Common myeloid progenitor, CD34-positive (primary cell): ENCODE measurements at places on chromosomes 5 and 9.
A peak's percentile ranks its signal among the peaks of the same experiment; 100 is the strongest.

DNA sequence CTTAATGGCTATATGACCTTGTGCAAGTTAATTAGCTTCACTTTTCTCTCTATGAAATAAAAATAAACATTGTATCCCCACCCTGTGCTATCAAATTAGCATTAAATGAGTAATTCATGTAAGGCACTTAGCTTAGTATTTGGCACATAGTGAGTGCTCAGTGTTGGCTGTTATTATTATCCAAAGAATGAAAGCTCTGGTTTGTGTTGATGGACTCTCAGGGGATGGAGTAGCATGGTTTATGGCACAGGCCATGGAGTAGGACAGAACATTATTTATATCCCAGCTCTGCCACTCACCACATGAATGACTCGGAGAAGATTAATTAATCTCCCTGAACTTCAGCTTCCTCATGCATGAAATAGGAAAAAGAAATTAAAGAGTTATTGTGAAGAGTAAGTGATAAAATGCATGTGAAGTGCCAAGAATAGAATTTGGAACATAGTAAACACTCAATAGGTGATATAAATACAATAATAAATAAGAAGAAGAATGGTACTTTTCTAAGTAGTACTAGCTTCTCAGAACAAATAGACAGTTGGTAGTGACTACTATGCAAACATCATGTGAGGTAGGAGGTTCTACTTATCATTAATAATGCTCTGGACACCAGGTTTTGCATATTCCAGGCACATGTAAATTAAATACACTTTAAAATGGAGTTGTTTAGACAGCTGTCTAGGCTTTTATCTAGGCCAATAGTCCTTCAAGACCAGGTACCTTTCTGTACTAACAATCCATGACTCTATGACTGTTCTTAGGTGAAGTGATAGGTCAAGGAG lies 146.4 kb downstream of the GRIA1 start:
- DNase-seq: no peak

GRCh38 chr5:95846554-95847260 lies 24.2 kb upstream of the GLRX start:
- DNase-seq: peak; percentile 71

DNA sequence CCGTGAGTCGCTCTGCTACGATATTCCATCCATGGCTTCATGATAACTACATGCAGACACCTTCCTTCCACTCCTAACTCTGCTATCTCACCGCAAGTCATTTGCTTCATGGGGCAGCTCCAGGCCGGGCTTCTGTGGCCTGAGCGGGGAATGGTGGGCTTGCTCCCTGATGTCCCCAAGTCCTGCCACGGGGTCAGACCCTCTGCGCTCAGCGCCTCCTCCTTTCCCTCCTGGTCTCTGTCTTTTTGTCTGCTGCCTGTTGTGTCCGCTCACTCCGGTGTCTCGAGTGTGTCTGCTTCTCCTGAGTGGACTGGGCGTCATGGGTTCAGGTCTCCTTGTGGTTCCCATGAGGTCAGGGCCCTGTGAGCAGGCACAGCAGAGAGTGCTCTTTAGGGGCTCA lies 139.6 kb downstream of the CACNA1B start:
- no peak for DNase-seq

DNA sequence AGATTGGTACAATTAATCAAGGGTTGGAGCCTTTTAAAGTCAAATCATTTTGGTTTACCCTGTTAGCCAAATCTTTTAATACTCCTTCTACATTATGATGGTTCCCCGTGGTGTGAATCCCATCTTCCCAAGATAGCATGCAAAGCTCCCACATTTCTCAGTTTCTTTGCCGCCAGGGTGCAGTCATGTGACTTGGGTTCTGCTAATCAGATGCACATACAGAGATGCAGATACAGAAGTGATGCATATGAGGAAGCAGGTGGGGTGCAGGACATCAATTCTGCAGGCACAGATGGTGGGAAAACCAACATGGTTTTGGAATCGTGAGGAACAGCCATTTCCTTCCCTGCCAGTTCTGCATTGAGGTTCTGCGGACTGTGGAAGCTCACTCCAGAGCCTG lies 8.4 kb upstream of the MAST4 start:
- no peak for DNase-seq

DNA sequence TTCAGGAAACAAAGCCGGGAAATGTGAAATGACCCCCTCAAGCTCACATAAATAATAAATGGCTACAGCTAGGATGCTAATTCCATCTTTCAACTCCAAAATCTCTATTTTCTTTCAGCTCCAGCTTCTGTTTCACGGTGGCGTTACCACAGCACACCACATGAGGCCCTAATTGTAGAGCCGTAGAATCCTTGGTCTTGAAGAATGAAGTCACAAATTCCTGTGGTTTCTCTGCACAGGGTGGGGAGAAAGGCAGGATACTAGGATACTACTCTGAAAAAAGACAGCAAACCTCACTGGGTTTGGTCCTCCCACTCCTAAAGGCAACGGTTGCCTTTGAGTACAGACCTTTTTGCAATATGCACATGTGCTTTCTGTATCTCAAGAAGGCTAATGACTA lies 13.9 kb upstream of the RARS1 start:
- DNase-seq: no peak

- DNase-seq: peak; percentile 72
Observed at GRCh38 chr9:133121915-133122550, 993 bp upstream of the RALGDS start.

GRCh38 chr5:163407034-163407655 lies 30.2 kb upstream of the CCNG1 start:
- peak; percentile 57 for DNase-seq

DNA sequence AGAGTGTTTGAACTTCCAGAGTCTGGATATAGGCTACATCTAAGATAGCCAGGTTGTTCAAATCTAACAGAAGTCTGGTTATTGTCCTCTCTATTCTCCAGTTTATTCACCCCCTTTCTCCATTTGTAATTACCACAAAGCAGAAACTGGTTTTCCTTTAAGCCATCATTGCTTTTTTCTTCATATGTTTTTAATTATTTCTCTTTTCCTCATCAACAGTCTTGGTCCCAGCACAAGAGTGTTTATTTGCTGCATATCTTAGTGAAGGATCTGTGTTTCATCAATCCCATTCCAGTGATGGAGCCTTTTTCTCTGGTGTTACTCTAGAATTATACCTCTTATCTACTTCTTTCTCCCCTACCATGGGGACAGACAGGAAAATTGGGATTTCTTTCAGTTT lies 142.2 kb downstream of the CAMK4 start:
- no peak for DNase-seq
